ENCODE measurements at places on chromosomes 16 and 17. TPM values are rescaled to one million over a fixed set of nuclear protein-coding genes. Genes with fewer than 3 reads are reported as not detected.

- H3K27ac ChIP-seq: peak overlapping the region; percentile 28
- peaks cover 49% of the 10 kb centered on the region for H3K4me1 ChIP-seq
Observed at GRCh38 chr17:46817151-46817900, 1.2 kb downstream of the WNT3 start.

DNA sequence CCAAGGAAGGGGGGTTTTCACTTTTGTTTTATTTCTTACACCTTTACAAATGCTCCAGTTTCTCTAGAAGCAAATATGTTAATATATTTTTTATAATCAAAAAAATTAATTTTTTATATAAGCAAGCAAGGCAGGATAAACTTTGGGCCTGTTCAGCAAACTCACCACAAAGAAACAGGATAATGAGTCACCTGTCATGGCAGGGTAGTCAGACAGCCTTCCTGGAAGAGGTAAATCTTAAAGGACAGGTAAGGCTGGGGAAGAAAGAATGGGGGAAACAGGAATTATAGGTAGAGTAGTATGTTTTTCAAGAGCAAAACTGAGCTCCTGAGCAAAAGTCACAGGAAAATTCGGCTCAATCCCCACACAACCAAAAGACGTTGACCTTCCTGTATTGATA lies 186.3 kb upstream of the SOX9 start:
- no peak for DNase-seq
- no peaks in the 10 kb centered on the region for H3K36me3 ChIP-seq
- no peaks in the 10 kb centered on the region for H3K4me1 ChIP-seq
- H3K27ac ChIP-seq: no peak overlapping the region
- H3K4me3 ChIP-seq: no peak overlapping the region

DNA sequence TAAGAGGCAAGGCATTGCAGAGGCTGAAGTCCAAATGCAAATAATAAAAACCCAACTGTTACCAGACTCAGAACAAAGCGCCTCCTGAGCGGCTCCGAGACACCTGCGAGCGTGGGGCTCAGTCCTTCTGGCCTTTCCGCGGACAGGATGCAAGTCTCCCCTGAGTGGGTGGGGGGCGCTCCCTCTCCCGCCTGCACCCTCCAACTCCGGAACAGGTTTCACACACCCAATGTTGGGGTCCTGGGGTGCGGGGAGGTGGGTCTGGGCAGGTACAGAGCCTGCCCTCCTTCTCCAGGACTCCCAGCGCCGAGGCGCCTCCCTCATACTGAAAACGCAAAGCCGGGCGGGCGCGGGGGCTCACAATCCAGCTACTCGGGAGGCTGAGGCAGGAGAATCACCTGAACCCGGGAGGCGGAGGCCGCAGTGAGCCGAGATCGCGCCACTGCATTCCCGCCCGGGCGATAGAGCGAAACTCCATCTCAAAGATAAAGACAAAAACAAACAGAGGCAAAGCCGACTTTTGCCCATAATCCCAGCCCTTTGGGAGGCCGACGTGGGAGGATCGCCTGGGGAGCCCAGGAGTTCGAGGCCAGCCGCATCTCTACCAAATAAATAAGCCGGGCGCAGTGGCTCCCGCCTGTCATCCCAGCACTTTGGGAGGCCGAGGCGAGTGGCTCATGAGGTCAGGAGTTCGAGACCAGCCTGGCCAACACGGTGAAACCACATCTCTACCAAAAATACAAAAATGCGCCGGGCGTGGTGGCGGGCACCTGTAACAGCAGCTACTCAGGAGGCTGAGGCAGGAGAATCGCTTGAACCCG lies 893 bp downstream of the GINS2 start:
- H3K4me1 ChIP-seq: peaks cover 4% of the 10 kb centered on the region
- DNase-seq: no peak
- no peak overlapping the region for H3K27ac ChIP-seq

Gene DNASE1L2
- total RNA-seq: 1.0 TPM

Gene FOXF1
- 0.69 TPM for total RNA-seq

GRCh38 chr16:77212741-77213541 lies 13.7 kb downstream of the SYCE1L start:
- H3K36me3 ChIP-seq: peaks cover 5% of the 10 kb centered on the region
- no peak overlapping the region for H3K27ac ChIP-seq
- peaks cover 9% of the 10 kb centered on the region for H3K4me1 ChIP-seq
- peaks cover 7% of the 10 kb centered on the region for H3K27me3 ChIP-seq

Gene CCL7
- not detected for total RNA-seq

Gene PIPOX
- 3.3 TPM for total RNA-seq

DNA sequence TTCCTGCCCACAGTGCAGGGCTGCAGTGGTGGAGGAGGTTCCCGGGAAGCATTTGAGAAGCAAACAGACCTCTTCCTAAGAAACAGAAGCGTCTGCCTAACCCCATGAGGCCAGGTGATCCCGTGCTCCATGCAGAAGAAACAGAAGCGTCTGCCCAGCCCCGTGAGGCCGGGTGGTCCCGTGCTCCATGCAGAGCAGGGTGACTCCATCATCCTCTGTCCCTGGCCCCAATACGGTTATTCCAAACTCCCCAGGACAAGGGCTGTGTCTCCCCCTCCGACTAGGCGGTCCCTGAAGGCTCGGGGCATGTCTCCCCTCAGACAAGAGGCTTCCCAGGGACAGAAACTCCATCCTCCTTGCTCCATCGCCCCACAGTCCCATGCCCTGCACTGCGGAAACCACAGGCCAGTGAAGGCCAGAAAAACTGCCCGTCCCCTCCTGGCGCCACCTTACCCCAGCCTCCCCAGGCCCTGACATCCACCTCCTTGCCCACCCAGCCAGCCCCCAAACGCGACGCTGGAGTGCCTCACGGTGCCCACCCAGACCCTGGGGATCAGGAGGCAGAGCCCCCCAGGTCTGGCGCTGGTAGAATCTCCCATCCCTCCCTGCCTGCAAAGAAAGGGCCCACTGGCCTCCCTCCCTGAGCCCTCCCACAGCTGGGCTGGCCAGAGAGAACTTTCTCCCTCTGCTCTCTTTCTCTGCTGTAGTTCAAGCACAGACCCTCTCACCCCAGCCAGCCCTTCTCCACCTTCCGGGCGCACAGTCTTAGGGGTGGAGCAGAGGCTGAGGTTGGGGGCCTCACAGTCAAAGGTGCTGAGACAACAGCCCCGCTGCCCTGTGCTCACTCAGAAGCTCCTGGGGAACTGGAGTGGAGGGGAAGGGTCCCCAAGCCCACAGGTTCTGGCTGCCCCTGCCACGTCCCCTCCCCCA lies 30.6 kb upstream of the KRT17 start:
- peaks cover 9% of the 10 kb centered on the region for H3K27me3 ChIP-seq
- H3K27ac ChIP-seq: no peak overlapping the region
- H3K4me1 ChIP-seq: peaks cover 4% of the 10 kb centered on the region
- H3K4me3 ChIP-seq: no peak overlapping the region
- no peak for DNase-seq
- no peaks in the 10 kb centered on the region for H3K36me3 ChIP-seq

DNA sequence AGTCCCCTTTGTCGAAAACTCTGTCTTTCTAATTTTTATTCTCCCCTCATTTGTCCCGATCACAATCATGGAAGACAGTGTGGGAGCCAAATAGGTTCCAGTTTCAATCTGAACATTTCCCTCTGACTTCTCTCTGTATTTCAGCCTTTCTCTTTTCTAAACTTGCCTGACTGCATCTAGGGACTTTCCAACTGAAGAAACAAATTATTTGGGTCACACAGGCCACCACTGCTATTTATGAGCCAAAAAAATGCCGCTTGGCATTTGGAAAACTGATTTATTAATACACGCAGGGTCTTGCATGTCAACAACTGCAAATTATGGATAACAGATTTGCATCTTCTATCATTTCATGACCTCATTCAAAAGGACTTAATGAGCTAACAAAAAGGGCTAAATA lies 55.2 kb upstream of the ELAC2 start:
- no peak overlapping the region for H3K27ac ChIP-seq
- no peak for DNase-seq
- H3K4me3 ChIP-seq: no peak overlapping the region
- no peaks in the 10 kb centered on the region for H3K4me1 ChIP-seq

- no peak for DNase-seq
- no peak overlapping the region for H3K27ac ChIP-seq
- no peak overlapping the region for H3K4me3 ChIP-seq
Observed at GRCh38 chr17:10172241-10172741, 26.1 kb downstream of the GAS7 start.

Data from endothelial cell (in vitro differentiated cells).